ENCODE measurements at places on chromosomes 3 and 15. TPM values are rescaled to one million over a fixed set of nuclear protein-coding genes. Genes with fewer than 3 reads are reported as not detected.

DNA sequence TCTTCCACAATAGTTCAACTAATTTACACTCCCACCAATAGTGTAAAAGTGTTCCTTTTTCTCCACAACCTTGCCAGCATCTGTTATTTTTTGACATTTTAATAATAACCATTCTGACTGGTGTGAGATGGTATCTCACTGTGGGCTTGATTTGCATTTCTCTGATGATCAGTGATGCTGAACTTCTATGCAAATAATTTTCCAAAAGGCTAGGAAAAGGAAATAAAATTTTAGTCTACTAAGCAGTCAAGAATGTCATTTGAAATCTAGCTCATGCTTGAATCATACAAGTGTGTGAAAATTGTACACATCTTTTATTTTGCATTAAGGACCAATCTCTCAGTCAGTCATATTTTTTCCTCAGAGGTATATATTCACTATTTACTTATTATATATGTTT is 101.7 kb upstream of the UBP1 start:
- DNase-seq: no peak

DNA sequence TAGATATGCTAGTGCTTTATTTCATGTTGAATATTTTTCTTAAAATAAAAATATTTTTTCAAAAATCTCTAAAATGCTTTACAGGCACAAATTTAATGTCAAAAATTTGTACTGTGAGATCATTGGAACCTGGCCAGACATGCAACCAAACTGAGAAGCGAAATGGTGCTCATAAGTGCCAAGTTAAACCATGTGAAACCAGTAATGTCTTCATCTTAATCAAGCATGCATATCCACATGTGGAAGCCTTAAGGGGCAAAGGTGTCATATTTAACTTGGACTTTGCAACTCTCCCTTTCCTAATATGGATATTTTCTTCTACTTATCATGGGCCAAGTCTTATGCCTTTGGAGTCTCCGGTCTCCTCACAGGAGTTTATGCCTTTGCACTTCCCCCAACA is 208.9 kb upstream of the COL8A1 start:
- DNase-seq: no peak

DNA sequence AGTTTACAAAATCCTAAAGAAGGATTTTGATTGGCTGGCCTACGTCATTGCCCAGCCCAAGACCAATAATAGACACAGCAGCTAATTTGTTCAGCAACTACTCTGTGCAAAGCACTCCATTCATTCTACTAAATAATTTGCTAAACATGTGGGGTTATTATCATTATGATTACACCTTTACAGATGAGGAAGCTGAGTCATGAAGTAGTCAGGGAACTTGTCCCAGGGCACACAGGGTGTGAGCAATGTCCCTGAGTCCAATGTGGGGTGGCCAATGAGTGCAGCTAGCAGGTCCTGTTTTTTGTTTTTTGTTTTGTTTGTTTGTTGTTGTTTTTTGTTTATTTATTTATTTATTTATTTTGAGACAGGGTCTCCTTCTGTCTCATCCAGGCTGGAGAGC is 183.6 kb downstream of the ABHD5 start:
- no peak for DNase-seq

SMCO1 gene
- total RNA-seq: not detected

OR5K2 gene
- not detected for total RNA-seq

Data from dermis microvascular lymphatic vessel endothelial cell (primary cell).